ENCODE measurements at places on chromosomes 6 and 20.
A peak's percentile ranks its signal among the peaks of the same experiment; 100 is the strongest.

DNA sequence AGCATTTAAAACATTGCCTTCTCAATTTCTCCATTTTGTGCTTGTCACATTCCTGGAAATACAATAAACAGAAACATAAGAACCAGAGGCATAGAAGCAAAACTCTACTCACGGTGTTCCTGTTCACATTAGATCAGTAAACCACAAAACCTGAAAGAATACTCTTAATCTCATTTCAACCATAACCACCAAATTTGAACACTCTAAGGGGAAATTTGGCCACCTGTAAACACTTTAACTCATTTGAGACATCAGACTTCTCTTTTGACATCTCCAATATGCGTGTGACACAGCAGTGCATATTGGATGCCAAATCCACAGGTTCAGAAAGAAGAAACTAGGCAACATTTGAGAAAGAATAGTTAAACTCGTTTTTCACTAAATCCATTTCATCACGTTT is 153.8 kb upstream of the IRAK1BP1 start:
- no peak for DNase-seq

DNA sequence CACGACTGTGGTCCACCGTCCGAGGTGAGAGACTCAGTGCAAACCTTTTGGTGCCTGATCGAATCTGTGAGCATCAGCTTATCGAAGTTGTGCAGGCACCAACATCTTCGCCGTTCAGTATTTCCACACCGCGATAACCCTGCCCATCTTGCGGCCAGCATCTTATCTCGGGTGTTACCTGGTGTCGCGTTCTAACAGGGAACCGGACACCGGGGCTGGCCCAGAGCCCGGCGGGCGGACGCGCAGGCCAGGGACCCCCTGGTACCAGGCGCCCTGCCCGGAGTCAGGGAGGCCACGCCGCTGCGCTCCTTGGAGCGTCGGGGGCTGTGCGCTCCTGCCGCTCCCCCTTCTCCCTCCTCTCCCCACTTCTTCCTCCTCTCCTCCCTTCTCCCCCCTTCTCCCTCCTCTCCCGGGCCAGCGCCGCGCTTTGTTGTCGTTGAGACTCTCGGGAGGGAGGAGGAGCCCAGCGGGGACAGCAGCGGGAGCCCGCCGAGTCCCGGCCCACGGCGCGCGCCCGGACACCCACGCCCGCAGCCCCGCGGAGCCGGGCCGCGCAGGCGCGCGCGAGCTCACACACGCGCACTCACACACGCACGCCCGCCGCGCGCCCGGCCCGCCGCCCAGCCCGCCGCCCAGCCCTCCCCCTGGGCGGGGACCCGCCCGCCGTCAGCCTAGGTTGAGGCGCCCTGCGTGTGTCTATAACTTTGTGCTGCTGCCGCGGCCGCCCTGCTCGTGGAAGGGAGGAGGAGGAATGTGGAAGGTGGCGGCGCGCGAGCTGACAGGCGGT is 1.4 kb upstream of the FOXO3 start:
- peak; percentile 85 for DNase-seq

DNA sequence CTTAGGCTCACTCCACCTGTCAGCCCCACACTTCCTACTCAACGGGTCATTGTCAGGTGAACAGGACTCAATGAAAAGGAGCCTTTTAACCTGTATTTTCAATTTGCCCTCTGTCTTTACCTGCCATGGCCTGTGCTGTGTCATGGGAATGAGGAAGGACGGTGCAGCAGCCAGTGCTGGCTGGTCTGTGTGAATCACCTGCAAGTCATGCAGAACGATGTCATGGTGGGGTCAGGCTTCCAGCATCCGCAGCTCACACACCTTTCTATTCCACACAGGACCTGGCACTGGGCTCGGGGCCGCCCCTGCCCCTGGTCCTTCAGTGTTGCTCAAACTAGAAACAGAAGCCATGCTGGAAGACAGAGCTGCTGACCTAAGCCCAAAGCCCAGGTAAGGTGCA is 188.7 kb upstream of the GMDS start:
- DNase-seq = no peak

DNA sequence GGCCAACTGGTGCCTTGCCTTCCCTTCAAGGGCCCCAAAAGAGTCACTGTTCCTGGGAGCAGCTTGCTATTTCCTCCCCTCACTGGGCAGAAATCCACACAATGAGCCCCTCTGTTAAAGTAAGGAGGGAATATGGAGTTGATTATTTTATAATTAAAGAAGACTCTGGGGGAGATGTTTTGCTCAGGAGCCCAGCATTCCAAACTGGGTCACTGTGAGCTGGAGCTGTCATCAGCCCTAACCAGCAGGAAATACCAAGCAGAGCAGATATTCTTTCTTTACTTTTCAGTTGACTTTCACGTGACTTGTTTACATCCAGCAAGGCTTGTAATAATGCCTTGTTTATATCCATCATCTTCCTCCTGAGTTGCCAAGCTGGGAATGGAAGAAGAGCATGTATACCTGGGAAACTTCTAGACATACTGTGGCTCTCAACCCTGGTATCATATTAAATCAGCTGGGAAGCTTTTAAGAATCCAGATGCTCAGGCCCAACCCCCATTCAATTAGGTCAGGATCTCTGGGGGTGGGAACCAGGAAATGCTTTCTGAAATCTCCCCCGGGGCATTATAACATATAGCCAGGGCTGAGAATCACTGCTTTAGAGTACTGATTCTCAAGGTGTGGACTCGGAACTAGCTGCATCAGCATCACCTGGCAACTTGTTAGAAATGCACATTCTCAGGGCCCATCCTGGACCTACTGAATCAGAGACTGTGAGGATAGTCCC is 175.6 kb upstream of the MYLIP start:
- DNase-seq = no peak

- no peak for DNase-seq
Observed at GRCh38 chr6:168264593-168265335, 54.8 kb downstream of the DACT2 start.

GRCh38 chr6:109010705-109011102 is 83.9 kb downstream of the SESN1 start:
- DNase-seq = no peak

GRCh38 chr6:170053966-170054661 is 236.8 kb downstream of the DLL1 start:
- no peak for DNase-seq

GRCh38 chr20:58470336-58471192 is 44.6 kb downstream of the APCDD1L start:
- no peak for DNase-seq

DNA sequence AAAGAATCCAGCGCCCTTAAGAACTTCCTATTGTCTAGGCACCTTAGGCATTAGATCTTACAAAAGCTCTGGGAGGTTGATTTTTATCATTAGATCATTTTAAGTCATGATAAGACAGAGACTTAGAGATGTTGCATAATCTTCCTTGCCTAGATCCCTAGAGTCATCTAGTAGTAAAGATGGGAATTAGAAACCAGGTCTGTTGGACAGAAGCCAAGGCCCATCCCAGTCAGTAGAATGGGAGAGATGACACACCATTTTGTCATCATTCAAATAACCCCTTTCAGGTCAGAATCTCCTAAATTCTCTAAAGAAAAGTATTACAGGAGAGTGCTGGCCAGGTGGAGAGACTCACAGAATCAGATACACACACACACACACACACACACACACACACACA is 579.1 kb downstream of the BMP2 start:
- DNase-seq = no peak

- no peak for DNase-seq
Observed at GRCh38 chr20:53445932-53446331, 147.7 kb downstream of the ZNF217 start.

DNA sequence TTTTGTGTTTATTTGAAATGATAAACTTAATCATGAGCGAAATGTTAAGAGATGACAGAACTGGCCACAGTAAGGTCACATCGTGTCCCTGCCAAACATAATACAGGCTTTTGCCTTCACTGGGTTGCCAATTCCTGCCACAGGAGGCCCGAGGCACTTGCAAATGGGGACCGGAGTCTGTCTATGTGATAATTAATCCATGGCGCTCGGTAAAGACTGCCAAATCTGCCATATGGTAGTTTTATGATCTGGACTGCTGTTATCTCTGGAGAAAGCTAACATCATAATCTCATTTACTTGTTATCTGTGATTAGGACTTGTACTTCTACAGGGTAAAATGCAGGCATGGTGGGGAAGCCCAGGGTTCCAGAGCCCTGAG is 170.5 kb upstream of the TSHZ2 start:
- no peak for DNase-seq

DNA sequence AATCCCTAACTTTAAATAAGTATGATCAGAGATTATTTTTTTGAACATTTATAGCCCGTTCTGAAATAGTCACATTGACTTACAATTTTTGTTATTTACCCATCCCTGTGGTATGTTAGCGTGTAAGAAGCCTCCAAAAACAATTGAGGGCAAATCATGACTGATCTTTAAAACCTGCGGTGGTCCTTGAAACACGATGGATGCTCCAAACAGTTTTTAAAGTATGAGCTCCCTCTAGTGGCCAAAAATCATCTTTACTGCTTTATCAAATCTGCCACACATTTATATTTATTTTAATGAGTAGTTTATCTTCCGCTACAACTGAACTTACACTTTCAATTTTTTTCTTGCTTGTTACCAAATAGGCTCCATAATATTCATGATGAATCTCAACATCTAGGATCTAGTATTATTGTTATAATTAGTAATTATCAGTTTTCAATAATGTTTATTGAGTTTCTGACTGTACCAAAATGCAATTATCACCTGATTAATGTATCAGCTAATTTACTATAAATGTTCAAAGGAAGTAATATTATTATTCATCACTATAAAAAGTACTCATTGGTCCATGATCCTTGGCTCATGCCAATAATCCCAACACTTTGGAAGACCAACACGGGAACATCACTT is 52.2 kb downstream of the MARCKS start:
- peak; percentile 66 for DNase-seq

- peak; percentile 82 for DNase-seq
Observed at GRCh38 chr6:42898891-42899361, 16.9 kb upstream of the PTCRA start.

- no peak for DNase-seq
Observed at GRCh38 chr6:12039540-12040459, 27.7 kb downstream of the HIVEP1 start.

DNA sequence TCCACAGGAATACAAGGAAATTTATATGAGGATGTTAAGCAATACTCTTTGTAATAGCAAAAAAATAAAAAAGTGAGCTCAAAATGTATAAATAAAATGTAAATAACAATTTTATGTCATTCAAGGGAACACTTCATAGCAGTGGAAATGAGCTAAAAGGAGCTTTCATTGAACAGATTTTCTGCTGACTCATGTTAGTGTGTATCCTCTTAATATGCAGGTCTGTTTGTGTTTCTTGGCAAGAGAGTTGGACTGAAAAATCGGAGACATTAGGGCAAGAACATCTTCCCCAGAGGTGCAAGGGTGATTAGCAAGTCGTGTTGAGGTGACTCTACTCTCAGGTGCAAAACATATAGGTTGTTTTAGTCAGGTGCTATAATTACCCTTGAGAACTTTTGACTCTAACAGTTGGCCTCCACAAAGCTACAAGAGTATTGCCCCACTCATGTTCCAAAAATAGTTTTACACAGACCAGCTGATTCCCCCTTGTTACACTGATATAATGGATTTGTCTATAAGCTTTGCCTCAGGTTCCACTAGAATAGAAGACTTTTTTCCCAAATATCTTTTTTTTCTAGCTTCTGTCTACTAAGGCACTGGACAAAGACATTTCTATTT is 702.9 kb downstream of the TENT5A start:
- no peak for DNase-seq

GRCh38 chr6:13702809-13703302 is 8.8 kb downstream of the RANBP9 start:
- peak; percentile 60 for DNase-seq

- no peak for DNase-seq
Observed at GRCh38 chr6:168866534-168866933, 387.1 kb downstream of the THBS2 start.

DNA sequence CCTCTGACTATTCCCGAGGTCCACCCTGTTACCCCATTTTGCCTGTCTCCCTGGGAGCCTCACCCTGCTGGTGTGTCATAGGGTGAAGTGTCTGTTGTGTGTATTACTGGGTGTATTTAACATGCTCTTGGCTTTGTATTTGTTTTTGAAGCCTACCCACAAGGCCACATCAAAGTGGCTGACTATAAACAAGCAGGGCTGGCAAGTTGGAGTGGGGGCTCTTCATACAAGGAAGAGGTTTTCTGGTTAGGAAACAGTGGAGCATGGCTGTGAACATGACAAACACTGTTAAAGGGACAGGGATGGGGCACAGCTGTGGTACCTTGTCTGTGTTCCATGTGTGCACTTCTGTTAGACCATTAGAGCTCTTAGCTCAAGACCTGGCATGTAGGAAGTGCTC is 26.3 kb downstream of the HECA start:
- DNase-seq = no peak

DNA sequence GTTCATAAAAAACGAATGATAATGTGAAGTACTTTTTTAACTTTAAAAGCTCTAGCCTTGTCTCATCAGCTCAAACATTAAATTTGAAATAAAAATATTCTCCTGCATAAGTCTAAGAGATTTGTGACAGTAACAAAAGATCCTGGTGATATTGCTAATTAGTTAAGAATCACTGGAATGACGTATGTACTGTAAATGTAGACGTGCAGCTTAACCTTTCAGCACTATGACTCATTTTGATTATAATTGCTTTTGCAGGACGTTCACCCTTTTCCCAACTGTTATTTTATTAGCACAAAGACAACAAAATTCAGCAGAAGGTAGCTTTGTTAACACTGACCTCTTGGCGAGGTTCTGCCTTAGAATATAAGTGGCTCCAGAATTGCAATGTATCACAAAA is 68.6 kb downstream of the TENT5A start:
- DNase-seq = no peak

GRCh38 chr20:44069203-44070011 is 117.6 kb downstream of the JPH2 start:
- DNase-seq = peak; percentile 15
